H4 (cell line): ENCODE measurements at places on chromosomes 3 and 15.

DNA sequence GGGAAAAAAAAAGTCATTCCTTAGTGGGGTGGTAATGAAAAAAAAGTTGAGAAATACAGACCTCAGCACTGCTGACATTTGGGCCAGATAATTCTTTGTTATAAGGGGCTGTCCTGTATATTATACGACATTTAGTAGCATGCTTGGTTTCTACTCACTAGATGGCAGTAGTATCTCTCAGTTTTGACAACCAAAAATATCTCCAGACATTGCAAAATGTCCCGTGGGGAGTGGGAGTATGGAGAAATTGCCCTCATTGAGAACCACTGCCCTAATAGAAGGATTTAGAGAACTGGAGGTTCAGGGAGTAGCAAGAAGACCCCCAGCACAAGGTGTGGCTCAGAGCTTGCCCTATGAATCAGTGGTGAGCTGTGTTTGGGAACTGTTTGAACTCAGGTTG, 28.6 kb upstream of the TEX264 start:
- DNase-seq: no peak

- DNase-seq: no peak
Measured at GRCh38 chr3:23956701-23957100, 11.6 kb downstream of the NR1D2 start.

DNA sequence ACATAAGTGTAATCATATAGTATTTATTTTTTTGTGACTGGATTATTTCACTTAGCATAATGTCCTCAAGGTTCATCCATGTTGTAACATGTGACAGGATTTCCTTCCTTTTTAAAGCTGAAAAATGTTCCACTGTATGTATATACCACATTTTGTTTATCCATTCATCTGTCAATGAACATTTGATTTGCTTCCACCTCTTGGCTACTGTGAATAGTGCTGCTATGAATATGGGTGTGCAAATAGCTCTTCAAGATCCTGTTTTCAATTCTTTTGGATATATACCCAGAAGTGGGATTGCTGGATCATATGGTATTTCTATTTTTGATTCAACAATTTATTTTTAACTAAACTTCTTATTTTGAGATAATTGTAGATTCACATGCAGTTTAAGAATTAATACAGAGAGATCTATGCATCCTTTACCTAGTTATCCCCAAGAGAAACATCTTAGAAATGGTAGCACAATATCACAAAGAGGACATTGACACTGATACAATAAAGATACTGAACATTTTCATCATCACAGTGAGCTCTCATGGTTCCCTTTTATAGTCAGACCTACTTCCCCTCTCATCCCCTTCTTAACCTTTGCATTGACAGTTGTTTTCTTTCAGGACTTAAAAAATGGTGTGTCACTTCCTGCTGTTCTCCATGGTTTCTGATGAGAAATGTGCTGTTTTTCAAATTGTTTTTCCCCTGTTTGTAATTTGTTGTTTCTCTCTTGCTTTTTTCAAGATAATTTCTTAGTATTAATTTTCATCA, 90.1 kb downstream of the SATB1 start:
- DNase-seq: no peak

DNA sequence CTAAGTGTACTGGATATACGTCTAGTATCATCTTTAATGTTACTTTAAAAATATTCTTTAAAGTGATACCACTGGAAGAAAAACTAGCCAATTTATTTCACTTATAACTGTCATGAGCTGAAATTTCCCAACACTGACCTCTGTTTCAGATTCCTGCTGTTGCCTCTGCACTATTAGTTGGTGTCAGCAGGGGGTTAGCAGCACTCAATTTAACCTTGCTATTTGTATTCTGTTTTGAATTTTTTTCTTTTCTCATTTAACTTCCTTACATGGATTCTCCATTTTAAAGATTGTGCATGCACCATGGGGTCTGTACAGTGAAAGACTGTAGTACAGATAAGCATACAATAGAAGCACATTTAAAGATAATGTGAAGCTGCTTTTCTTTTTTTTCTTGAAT, 169.2 kb downstream of the UBE2E2 start:
- DNase-seq: no peak

DNA sequence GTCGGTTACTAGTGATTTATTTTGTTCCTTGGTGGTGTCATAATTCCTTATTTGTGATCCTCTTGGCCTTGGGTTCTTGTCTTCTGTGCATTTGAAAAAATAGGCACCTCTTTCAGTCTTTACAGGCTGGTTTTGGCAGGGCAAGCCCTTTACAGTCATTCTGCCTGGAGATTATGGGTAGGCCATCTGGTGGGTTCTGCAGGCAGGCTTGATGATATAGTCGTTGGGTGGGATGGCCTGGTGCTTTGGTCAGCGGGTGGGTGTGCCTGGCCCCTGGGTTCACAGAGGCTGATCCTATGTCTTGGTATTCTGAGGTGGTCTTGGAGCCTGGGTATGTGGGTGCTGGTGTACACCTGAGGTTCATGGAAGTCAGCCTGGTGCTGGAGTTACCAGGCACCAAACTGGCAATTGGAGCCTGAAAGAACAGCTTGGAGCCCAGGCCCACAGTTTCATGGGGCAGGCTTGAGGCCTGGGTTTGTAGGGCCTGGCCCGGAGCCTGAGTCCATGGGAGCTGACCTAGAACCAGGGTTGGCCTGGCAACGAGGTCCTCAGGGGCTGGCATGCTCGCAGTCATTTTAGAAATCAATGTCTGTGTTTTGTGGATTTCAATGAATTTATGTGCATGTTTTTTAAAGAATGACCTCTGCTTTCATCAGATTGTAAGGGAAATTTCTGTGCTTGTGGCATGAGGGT, 63.3 kb downstream of the DOCK3 start:
- no peak for DNase-seq
